ENCODE measurements at places on chromosomes 3 and 15.

- no peak for DNase-seq
Observed at GRCh38 chr15:94610485-94610884, 379.1 kb downstream of the MCTP2 start.

DNA sequence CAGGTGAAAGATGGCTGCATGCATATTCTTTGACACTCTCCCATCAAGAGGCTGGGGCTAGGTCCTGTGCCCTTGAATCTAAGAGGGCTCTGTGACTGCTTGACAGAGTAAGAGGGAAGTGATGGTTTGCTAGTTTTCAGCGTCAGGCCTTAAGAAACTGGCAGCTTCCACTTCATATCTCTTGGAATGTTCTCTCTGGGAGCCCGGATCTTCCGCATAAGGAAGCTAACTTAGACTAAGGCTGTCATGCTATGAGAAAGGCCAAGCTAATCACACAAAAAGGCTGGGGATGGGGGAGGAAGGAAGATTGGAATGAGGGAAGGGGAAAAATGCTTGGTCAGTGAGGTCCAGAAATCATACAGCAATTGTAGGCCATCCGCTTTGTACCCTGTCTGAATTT is 50.0 kb downstream of the MB21D2 start:
- DNase-seq = no peak

GRCh38 chr15:82535566-82536408 is 4.5 kb downstream of the RPS17 start:
- DNase-seq = peak; percentile 56

DNA sequence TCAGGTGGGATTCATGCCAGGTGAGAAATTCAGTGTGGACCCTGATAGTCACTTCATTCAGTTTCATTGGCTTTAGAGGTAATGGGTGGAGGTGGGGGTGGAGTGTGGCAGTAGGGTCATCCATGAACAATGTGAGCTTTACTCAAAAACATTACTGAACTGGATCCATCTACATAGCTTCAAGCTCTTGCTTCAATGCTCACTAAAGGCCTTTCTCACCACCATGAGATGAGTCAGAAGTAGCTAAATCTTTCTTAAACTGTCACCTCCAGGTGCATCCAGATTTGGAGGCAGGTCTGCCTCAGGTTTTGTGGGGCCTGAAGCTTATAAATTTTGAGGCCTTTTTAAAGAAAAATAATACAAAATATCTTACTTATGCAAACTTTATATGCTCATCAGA is 363.6 kb downstream of the CHST2 start:
- no peak for DNase-seq

GRCh38 chr15:62739082-62739481 is 303.5 kb upstream of the TPM1 start:
- DNase-seq = no peak

- no peak for DNase-seq
Observed at GRCh38 chr3:192819001-192819569, 91.7 kb upstream of the FGF12 start.

GRCh38 chr3:40768046-40768445 is 243.3 kb downstream of the ZNF621 start:
- no peak for DNase-seq

GRCh38 chr3:16550676-16551341 is 37.3 kb upstream of the RFTN1 start:
- peak; percentile 89 for DNase-seq

DNA sequence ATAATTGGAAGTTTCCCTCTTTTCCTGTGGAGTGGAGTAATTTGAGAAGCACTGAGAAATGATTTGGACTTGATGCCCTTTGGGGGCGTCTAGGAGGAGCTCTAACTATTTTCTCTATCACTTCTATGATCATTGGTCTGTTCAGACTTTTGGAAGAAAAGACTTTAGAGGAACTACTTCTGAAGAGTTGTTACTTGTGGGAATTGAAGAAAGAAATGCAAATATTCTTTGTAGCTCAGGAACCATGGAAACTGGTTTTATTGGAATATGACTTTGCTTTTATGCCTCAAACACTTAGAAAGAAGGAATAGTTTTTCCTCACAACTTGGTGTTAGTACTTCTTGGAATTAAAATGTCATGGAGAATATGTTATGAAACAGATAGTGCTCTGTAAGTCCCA is 122.0 kb upstream of the ALDH1A3 start:
- no peak for DNase-seq

- DNase-seq = no peak
Observed at GRCh38 chr3:107970993-107971580, 119.7 kb downstream of the CD47 start.

DNA sequence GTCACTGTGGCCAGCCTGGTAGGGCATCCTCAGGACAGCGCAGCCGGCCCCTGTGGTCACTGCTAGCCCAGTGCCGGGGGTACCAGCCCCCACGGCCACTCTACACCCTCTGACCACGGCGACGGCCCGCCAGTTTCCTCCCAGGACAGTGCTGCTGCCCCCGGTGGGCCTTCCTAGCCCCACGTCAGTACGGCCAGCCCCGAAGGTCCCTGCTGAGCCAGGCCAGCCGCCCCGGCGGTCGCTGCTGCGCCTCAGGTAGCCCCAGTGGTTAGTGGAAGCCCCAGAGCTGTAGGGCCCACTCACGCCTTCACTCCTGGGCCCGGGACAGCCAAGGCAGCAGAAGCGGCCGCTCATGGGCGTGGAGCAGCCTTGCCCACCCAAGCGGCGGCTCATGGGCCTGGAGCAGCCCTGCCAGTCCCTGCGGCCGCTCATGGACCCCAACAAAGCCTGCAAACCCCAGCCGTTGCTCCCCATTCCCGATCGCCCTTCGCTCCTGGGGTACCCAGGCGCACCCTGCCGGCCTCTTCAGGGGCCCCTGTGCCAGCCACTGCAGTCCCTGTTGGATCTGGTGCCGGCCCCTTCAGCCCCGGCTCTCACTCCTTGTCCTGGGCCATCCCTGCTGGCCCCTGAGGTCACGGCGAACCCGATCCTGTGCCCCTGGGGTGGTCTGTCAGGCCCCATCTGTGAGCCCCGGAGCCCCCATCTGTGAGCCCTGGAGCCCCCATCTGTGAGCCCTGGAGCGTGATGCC is 9.5 kb upstream of the ROPN1B start:
- no peak for DNase-seq

DNA sequence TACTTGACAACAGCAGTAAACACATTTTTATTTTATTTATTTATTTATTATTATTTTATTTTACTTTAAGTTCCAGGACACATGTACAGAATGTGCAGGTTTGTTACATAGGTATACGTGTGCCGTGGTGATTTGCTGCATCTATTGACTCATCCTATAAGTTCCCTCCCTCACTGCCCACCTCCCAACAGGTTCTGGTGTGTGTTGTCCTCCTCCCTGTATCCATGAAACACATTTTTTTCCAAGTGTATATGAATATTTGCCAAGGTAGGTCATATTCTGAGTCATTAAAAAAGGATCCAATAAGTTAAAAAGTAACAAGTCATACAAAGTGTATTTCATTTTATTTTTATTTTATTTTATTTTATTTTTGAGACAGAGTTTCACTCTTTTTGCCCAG is 567.3 kb upstream of the KCNMB2 start:
- DNase-seq = no peak

- DNase-seq = no peak
Observed at GRCh38 chr3:72953325-72953956, 43.2 kb upstream of the PPP4R2 start.

DNA sequence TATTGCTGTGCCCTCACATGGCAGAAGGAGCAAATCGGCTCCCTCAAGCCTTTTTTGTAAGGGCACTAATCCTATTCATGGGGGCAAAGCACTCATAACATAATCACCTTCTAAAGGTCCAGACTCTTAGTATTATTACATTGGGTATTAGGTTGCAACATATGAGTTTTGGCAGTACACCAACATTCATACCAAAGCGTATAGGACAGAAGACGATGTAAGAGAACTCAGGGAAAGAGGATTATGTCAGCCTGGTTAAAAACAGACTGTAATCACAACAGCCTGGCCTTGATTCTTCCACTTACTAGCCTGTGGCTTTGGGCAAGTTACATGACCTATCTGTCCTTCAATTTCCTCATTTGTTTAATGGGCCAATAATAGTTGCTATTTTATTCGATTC is 828.5 kb upstream of the NECTIN3 start:
- DNase-seq = no peak

GRCh38 chr3:107913701-107914100 is 177.1 kb downstream of the CD47 start:
- DNase-seq = peak; percentile 26

- no peak for DNase-seq
Observed at GRCh38 chr3:196965112-196965803, 3.4 kb downstream of the PIGZ start.

DNA sequence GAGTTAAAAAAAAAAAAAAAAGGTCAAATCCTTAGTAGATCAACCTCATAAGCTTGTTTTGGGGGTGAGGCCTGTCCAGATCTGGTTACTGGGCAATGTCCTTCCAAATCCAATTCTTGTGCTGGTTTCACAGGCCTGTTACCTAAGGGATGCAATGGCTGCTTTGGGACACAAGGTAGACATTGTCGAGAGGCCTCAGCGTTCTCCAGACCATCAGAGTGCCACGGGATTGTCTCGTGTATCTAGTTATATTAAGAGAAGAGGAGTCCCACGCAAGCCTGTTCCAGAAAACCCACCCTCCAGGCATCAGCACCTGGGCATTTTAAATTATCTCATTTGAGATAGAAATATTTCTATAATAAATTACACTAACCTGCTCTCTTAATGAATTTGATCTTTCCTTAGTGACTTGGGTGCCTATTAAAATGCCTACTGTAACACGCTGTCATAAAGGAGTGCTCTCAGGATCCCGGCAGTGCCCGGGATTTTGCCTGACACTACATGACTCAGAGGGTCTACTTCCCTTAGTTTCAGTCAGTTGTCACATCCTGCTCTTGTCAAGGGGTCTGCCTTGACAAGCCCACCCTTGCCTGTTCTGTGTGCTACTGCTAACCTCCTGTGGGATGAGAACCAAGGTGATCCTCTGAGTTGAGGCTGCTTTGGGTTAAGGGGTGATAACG is 116.0 kb downstream of the LIPC start:
- no peak for DNase-seq

DNA sequence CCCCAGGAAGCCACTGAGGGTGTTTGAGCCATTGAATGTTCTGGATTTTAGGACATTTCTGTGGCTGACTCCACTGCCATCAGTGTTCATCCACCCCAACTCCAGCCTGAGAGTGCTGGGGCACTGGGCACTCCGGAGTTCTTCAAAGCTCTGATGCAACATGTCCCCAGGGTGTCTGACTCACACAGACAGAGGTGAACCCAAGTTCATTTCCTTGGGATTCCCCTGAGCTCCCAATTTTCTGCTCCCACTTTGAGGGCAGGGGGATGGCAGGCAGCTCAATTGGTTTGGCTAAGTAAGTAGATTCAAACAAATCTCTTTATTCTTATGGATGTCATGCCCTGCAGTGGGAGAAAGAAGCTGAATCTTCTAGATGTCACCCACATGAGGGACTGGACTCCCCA is 2.2 kb downstream of the STRA6 start:
- no peak for DNase-seq

GRCh38 chr3:3066378-3066777 is 43.8 kb downstream of the IL5RA start:
- DNase-seq = no peak

DNA sequence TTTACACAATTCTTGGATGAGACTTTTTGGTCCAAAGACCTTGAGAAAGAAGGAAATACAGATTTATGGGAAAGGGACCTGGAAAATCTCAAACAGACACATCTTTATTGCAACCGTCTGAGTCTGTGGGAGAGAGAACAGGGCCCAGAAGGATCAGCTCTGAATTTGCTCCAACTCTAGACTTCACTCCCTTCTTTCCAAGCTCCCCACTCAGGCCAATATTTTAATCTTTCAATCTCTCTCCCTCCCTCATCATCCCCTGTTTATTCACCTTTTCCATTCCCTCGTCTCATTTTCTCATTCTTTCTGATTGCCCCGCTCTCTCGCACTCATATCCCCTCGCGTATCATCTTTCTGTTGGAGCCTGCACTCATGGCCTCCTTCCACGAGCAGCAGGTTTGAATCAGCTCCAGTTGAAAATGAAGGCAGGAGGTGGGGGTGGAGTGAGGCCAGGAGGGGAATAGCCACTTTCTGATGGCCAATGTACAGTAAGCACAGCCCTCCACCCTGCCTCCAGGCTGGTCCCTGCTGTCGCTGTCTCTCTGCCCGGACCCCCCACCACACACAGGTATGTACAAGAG is 63.6 kb upstream of the BOC start:
- DNase-seq = no peak

GRCh38 chr3:138825336-138825735 is 9.4 kb downstream of the PIK3CB start:
- DNase-seq = no peak

GRCh38 chr3:197533927-197534725 is 21.6 kb downstream of the BDH1 start:
- no peak for DNase-seq

GRCh38 chr3:172261054-172261453 is 187.2 kb downstream of the GHSR start:
- DNase-seq = no peak

DNA sequence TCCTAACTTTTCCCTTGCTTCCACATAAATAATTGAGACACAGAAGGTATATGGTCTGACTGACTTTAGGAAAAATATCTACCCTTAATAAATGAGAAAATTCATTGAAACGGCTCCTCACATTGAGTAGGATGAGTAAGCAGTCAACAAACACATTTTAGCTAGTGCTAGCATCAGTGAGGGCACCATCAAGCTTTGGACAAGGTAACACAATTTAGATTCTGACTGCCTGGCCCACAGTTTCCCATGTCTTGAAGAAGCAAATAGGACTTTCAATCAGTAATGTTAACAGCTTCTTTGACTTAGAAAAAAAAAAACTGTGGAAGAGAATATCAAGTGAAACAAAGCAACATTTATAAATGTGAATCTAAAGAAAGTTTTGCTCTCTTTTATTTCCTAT is 70.1 kb upstream of the MBNL1 start:
- no peak for DNase-seq

- DNase-seq = no peak
Observed at GRCh38 chr3:182246870-182247269, 535.1 kb downstream of the SOX2 start.

- DNase-seq = no peak
Observed at GRCh38 chr3:94453864-94454263, 391.0 kb downstream of the NSUN3 start.

DNA sequence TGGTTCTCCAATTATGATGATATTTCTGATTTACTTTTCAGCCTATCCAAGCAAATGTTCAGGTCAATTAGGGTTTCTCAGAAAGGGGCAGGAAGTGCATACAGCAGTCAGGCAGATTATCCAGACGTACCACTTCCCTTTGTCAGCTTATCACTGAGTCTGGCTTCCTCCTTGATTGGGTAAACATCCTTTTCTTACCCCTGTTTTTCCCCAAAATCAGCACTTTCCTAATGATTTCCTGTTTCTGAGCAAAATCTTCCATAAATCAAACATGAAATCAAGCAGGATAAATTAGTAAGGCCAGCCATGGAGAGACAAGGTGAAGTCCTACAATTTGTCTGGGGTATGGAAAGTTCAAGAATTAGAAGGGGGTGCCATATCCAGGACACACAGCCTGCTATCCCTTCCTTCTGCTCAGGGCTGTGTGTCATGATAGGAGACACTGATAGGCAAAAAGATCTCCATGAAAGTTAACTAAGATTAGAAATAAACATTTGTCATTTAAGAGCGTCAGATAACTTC is 29.0 kb downstream of the ADIPOQ start:
- DNase-seq = peak; percentile 90

- DNase-seq = no peak
Observed at GRCh38 chr3:27680517-27681246, 41.4 kb downstream of the EOMES start.
